Endothelial cell of umbilical vein (primary cell): ENCODE measurements at places on chromosomes 7 and 10. TPM values are rescaled to one million over a fixed set of nuclear protein-coding genes. Genes with fewer than 3 reads are reported as not detected.

Gene PIK3CG
- polyA plus RNA-seq, result 0.81 and 1.2 TPM in 2 replicates

DNA sequence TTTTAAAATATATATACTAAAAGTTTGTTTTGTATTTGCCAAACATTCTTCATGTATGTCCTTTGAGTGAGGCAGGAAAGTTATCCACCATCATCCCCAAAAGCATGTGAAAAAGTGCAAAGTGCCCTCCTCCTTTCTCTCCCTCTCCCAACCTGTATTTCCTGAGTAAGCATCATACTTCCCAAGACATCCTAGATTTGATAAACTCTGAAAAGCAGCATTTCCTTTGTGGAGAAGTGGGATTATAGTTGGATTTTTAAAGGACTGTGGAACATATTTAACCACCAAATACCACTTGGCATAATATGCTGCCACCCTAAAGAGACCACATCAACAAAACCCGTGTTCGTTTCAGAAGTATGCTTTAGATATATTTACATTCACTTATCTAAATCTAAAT is 36.9 kb downstream of the NET1 start:
- H3K4me1 ChIP-seq, result peaks cover 35% of the 10 kb centered on the region
- DNase-seq, result peak; percentile 56
- H3K27me3 ChIP-seq, result no peaks in the 10 kb centered on the region
- H3K27ac ChIP-seq, result peak overlapping the region; percentile 50

DNA sequence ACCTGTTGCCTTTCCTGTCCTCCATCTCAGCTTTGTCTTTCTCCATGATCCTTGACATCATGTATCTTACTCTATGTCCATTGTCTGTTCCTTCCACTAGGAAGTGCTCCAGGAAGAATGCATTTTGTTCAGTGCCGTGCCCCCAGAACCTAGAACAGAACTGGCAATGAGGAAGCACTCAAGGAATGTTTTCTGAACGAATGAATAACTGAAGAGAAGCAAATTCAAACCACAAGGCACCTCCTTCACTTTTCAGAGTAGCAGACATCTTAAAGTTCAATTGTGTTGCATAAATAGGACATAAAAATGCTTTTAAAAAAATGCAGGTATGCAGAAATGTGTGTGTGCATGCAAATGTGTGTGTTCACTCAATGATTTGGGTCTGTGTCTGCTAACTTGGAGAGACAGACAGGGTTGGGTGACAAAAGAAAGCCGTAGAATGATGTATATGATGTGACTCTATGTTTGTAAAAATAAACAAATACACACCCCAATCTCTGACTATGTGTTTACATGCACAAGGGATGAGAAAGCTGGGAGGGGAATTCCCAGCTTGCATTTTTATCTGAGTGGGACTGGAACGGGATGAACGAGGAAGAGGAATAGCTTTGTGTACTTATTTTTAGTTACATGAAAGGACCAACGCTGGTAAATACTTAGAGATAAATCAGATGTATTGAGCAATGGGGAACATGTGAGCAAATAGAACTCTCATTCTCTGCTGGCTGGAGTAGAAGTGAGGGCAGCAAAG is 237.7 kb downstream of the FANK1 start:
- no peak for DNase-seq
- no peaks in the 10 kb centered on the region for H3K27me3 ChIP-seq
- no peaks in the 10 kb centered on the region for H3K36me3 ChIP-seq
- no peak overlapping the region for H3K27ac ChIP-seq

GRCh38 chr7:71112436-71112835 is 19.5 kb upstream of the GALNT17 start:
- H3K27me3 ChIP-seq, result no peaks in the 10 kb centered on the region
- DNase-seq, result no peak
- H3K27ac ChIP-seq, result no peak overlapping the region
- H3K4me1 ChIP-seq, result no peaks in the 10 kb centered on the region

GRCh38 chr10:95246582-95247051 is 44.2 kb downstream of the PDLIM1 start:
- no peak overlapping the region for H3K27ac ChIP-seq
- peaks cover 4% of the 10 kb centered on the region for H3K36me3 ChIP-seq
- DNase-seq, result peak; percentile 76
- H3K27me3 ChIP-seq, result no peaks in the 10 kb centered on the region
- no peak overlapping the region for H3K4me3 ChIP-seq

GRCh38 chr7:95427914-95428516 is 6.8 kb downstream of the PON2 start:
- peaks cover 4% of the 10 kb centered on the region for H3K4me1 ChIP-seq
- no peak for DNase-seq
- H3K4me3 ChIP-seq, result no peak overlapping the region
- H3K27ac ChIP-seq, result no peak overlapping the region

- no peak overlapping the region for H3K4me3 ChIP-seq
- no peaks in the 10 kb centered on the region for H3K4me1 ChIP-seq
- no peak for DNase-seq
- peaks cover 4% of the 10 kb centered on the region for H3K36me3 ChIP-seq
- H3K27me3 ChIP-seq, result no peaks in the 10 kb centered on the region
- H3K27ac ChIP-seq, result no peak overlapping the region
These were observed 27.2 kb downstream of the SVIL start for GRCh38 chr10:29607576-29607975.

DNA sequence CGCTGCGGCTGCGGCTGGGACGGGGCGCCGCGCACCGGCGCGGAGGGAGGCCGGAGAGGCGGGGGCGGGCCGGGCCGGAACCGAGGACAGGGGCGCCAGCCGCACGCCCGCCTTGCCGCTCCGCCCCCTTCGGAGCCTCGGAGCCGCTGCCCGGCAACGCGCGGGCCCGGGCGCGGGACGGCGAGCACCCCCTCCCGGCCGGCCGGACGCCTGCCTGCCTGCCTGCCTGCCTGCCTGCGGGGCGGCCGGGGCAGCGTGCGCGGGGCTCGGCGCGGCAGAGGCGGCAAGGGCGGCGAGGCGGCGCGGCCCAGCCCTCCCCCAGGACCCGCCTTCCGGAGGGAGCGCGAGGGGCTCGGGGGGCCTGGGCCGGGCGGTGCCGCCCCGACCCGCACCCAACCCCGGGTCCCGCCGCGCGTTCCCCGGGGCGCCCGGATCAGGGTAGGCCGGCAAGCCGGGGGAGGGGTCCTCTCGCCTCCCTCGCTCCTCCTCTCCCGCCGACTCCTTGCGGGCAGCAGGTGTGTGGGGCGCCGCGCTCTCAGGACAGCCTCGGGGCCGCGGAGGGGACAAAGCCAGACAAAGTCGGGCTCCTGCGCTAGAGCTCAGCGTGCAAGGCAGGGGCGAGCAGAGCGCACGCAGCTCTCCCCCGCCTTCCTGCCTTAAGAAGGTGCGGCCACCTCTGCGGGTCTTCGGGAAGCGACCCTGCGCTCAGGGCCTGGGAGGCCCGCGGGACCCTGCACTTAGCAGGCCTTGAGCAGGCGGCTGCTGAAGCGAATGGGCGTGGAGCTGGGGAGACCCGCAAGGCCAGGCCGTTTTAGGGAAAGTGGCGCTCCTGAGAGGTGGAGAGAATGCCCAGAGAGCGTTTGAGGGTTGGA is at the start of gene KIAA1549:
Gene KIAA1549, minus strand, starts transcription at position 58 of the 872 bp plus-strand sequence. CDS start 120 bp downstream, outside the sequence.
- DNase-seq, result peak; percentile 62
- H3K4me1 ChIP-seq, result peaks cover 24% of the 10 kb centered on the region
- peak within 1 kb of the TSS; percentile 93 for H3K4me3 ChIP-seq
- no peak within 1 kb of the TSS for H3K27ac ChIP-seq
- no peaks in the 10 kb centered on the region for H3K36me3 ChIP-seq

GRCh38 chr7:133048589-133048988 is 33.3 kb downstream of the CHCHD3 start:
- H3K27me3 ChIP-seq, result no peaks in the 10 kb centered on the region
- no peaks in the 10 kb centered on the region for H3K36me3 ChIP-seq
- no peak for DNase-seq
- no peak overlapping the region for H3K27ac ChIP-seq

- H3K4me1 ChIP-seq, result no peaks in the 10 kb centered on the region
- no peak overlapping the region for H3K27ac ChIP-seq
- no peak for DNase-seq
- no peak overlapping the region for H3K4me3 ChIP-seq
These were observed 12.5 kb downstream of the LYZL2 start for GRCh38 chr10:30617070-30617469.

DNA sequence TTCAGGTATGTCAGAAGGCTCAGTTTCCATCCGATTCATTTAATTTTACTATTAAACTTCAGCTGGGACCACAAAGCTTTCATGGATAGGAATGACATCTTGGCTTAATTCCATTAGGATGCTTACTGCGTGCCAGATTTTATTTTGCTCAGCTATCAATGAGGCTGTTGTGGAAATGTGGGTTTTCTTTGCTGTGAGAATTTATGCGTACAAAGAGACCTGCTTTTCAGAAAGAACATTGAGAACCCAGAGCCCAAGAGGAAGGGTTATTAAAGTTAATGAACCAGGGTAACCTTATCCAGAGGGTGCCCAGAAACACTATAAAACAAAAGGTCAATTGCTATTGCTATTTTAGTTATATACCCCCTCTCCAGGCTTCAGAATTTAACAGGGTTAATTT is 98.3 kb downstream of the MKLN1 start:
- no peaks in the 10 kb centered on the region for H3K36me3 ChIP-seq
- no peak overlapping the region for H3K4me3 ChIP-seq
- H3K27me3 ChIP-seq, result no peaks in the 10 kb centered on the region
- H3K27ac ChIP-seq, result no peak overlapping the region
- no peak for DNase-seq
